Right ventricle myocardium superior (tissue), 1 donor: ENCODE measurements at places on chromosomes 1 and 21. TPM values are rescaled to one million over a fixed set of nuclear protein-coding genes. Genes with fewer than 3 reads are reported as not detected.

DNA sequence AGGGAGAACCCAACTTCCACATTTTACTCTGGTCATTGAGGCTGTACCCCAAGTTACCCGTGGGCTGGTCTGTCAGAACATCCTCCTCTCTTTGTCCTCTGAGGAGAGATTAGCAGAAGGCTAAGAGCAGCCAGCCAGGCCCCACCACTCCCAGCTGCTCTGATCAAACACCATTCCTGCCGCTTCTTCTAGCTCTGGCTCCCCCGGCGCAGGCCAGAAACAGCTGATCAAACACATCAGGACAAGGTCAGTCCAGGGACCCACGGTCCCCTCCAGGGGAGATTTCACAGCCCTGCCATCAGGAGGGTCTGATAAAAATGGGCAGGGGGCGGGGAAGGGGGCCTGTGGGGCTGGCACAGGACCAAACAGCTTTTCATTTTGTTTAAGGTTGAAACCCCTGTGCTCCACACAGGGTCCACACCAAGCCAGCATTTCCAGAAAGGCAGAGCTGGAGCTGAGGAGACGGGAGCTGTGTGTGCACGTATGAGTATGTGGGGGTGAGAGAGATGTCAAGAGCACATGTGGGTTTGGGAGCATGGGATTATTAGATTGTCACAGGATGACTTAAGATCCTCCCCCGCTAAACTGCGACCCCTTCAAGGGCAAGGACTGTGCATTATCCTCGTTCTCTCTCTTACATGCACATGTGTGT, 29.9 kb upstream of the EPHA8 start:
- DNase-seq = peak; percentile 19

DNA sequence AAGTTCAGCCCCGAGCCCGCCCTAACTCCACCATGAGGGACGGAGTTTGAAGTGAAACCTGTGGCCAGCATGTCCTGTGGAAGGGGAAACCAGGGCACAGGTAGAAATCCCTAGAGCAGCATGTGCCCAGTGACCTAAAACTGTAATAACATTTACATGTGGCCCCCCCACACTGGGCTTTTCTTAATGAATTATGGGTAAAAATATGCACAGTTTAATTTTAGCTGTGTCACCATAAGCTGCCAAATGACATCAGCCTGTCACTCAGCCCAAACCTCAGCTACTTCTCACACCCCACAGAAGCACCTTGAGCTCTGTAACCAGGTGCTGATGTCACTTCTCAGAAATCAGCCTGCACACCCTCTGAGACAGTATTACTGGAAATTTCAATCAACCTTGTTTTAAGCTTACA, 50.0 kb upstream of the SLC19A1 start:
- no peak for DNase-seq

DNA sequence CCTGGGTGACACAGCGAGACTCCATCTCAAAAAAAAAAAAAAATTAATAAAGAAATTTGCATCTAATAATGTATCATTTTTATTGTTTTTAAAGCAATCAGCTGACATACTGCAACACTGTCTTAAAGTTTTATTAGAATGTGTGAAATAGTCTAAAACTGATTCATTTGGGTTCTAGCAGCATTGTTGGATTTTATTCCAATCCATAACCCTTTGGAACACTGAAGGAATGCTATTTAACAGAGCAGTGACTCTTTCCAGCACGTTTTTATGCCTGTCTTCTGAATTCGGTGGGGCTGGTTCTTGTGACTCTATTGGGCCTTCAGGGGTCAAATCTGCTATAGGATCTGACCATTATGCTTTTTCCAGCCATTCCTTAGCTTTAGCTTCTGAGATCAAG, 18.2 kb upstream of the FMO4 start:
- DNase-seq = no peak

PAX7 gene
- not detected for total RNA-seq

IL19 gene
- total RNA-seq = not detected

DNA sequence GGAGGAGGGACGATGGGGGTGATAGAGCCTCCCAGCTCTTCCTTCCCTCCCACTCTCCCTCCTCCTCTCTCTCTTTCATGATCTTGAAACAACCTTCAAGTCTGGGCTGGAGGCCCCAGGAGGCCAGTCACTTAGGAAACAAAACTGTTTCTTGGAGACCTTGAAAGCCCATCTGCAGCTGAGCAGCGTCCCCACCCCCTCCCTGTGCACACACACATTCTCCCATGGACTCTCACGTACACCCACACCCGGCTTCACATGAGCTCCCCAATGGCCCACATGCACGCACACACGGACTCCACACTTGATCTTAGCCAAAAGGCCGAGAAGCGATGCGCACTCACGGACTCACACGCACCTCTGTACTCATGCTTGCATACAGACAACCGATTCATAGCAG, 3.2 kb upstream of the ATP1A2 start:
- DNase-seq = peak; percentile 47

CCDC185 gene
- not detected for total RNA-seq

DNA sequence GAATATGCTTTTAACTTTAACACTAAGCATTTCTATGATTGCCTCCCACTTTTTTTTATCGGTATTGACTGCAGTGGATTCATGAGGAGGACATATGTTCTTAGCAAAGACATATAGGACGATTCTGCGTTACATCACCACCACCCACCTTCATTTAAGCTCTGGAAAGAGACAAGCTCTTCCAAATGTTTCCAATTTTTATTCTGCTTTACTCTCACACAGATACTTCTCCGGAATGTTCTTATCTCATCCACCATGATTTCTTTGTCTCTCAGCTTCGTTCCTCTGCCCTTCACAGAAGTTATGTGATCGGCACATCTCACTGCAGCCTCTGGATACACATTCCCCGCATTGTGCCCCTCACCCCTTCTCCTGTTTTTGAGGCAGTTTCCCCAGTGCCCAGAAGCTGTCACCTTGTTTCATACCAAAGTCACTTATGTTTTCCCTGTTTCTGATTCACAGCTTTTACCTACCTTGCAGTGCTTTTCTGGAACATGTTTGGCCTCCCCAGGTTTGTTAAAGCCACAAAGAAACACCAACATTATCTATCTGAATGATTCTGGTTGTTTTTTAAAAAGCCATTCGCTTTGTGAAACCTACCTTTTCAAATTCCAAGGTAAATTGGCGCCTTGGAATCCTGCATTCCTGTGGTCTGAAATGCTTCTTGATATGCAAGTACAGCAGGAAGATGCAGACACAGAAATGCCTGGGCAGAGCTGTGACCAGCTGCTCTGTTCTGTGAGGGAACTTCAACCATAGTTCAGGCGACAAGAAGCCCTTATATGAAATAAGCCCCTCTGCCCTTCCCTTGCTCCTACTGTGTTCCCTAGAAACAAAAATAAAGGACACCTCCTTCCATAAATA, 1020.2 kb downstream of the TTLL7 start:
- no peak for DNase-seq

GRCh38 chr1:40847023-40847745, 15.0 kb downstream of the CITED4 start:
- DNase-seq = no peak

TMEM269 gene
- not detected for total RNA-seq

SKI gene
- total RNA-seq = 35.1 TPM

- no peak for DNase-seq
Observed at GRCh38 chr1:245288796-245289195, 134.0 kb downstream of the KIF26B start.

TRIM58 gene
- total RNA-seq = 0.13 TPM

GRCh38 chr1:21344750-21345443, 54.6 kb upstream of the ECE1 start:
- DNase-seq = peak; percentile 50

- DNase-seq = no peak
Observed at GRCh38 chr1:161899091-161899490, 124.6 kb downstream of the OLFML2B start.

DNA sequence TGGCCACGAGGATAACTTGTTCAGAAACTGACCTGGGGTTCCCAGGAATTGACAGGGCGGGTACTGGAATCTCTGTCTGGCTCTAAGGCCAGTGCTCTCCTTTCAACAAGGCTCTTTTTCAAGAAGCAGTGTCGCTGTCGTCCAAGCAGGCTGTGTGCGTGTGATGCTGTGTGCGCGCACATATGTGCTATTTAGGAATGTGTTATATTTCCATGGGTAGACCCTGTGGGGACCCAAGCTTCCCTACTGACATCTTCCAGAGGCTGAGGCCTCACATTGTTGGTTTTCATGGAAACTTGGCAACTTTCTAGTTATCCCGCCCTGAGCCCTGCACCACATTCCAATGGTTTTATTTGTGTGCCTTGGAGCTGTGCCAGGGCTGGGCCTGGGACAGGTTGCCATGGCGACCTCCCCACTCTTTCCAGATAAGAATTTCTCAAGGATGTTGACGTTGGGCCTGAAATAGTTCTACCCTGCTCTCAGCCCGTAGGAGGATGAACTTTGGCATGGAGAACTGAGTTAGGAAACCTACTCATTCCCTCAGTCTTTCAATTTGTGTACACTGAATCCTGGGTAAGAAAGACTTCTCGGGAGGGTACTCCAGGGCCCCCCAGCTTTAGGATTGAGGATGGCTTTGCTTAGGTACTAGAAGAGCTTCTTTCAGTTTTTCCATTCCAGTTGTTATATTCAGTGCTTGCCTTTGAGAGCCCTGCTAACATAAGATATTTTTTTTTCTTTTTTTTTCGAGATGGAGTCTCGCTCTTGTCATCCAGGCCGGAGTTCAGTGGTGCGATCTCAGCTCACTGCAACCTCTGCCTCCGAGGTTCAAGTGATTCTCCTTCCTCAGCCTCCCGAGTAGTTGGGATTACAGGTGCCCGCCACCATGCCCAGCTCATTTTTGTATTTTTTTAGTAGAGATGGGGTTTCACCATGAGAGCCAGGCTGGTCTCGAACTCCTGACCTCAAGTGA, 38.8 kb upstream of the SRSF10 start:
- DNase-seq = peak; percentile 96

CFAP107 gene
- total RNA-seq = not detected

ELAPOR1 gene
- 0.19 TPM for total RNA-seq

- no peak for DNase-seq
Observed at GRCh38 chr1:44694863-44695478, 20.5 kb downstream of the ARMH1 start.

- DNase-seq = no peak
Observed at GRCh38 chr1:116794804-116795481, 40.7 kb downstream of the CD2 start.

DNA sequence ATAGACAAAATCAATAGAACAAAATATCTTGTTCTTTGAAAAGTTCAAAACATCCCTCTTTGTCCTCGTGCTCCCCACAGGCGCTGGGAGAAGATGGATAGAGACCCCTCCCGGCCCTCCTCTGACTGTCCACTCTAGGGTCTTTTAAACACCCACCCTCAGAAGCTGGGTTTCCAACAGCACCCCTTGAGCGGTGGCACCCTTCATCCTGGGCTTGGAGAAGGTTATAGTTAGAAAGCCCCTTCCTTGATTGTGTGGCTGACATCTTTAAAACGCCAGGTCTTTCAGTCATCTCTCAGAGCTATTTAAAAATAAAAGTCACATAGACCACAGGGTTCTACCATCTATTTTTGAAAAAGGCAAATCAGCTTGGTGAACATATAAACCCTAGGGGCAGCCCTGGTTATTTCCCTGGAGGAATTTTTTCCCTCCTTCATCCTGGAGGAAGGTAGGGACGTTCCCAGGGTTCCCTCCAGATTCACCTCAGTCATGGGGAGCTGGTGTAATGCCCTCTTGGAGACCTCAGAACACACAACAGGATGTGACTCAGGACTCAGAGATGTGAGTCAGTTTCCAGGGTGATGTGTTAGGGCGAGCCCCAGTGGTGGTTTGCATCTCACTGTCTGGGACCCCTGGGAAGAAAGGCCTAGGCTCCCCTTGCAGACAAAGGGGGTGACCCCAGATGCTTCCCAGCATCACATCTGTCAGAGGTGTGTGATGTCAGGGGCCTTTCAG, 138.5 kb downstream of the CLIC6 start:
- no peak for DNase-seq

ERVH48-1 gene
- total RNA-seq = not detected

DNA sequence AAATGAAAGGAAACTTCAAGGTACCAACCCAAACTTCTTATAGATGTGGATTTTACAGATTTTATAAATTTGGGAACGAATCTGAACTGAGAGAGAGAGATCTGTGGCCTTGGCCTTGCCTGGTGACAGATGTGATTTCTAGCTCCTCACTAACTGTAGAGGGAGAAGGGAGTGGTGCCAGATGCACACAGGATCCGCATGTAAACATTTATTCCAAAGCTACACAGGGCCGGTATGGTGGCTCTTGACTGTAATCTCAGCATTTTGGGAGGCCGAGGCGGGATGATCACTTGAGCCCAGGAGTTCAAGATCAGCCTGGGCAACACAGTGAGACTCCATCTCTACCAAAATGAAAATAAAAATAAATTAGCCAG, 77.1 kb downstream of the PGBD5 start:
- DNase-seq = no peak

RAB3B gene
- total RNA-seq = not detected

GRCh38 chr1:71031426-71031825, 16.2 kb downstream of the PTGER3 start:
- DNase-seq = no peak

GRCh38 chr1:14282707-14283106, 315.8 kb upstream of the KAZN start:
- no peak for DNase-seq

NMNAT2 gene
- total RNA-seq = 2.1 TPM

COL11A1 gene
- total RNA-seq = not detected

- no peak for DNase-seq
Observed at GRCh38 chr1:110771245-110772022, 96.7 kb upstream of the KCNA3 start.

HOOK1 gene
- total RNA-seq = 6.3 TPM

PLEKHN1 gene
- not detected for total RNA-seq

GRCh38 chr1:17777330-17777729, 22.2 kb downstream of the ACTL8 start:
- DNase-seq = no peak

DNA sequence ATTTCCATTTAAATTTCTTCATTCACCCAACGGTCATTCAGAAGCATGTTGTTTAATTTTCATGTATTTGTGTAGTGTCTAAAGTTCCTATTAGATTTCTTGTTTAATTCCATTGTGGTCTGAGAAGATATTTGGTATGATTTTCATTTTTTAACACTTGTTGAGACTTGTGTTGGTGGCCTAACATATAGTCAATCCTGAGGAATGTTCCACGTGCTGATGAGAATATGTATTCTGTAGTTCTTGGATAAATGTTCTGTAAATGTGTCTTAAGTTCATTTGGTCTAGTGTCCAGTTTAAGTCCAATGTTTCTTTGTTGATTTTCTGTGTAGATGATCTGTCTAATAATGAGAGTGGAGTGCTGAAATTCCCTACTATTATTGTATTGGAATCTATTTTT, 22.7 kb upstream of the LCE5A start:
- DNase-seq = no peak

GRCh38 chr1:233673947-233674431, 60.1 kb downstream of the KCNK1 start:
- DNase-seq = no peak

GRCh38 chr21:25934130-25934529, 199.4 kb downstream of the GABPA start:
- no peak for DNase-seq

DNA sequence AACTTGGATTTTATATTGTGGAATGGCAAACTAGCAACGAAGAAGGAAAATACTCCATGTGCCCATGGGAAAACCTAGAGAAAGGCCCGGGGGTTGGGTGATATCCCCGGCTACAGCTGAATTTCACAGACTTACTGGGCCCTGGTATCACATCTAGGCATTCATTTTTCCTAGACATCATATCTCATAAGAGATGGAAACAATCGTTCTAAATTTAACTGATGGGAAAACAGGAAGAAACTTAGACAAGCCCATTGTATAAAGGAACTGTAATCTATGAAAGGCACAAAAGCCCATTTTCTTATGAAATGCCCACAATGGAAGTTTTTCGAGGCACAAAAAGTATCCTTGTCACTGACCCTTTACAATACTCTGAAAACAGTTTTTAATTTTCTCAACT, 407.9 kb upstream of the LYPLAL1 start:
- no peak for DNase-seq
